ENCODE measurements at places on chromosomes 16 and 17.

DNA sequence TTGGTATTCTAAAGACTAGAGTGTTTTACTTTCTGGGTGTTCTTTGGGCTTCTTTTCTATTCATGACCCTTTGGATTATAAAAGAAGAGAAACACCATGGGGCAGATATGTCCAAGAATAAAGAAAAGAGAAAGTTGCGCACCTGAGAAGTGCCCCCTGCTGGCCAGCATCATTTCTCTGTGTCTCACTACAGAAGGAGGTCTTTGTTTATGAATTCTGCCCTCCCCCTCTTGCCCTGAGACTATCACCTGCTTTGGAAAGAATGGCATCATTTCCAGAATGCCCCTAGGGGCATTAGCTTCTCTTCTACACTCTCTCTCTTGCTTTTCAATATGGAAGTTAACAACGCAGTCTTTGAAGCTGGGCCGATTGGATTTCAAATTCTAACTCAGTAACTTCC lies 45.0 kb downstream of the CDH13 start:
- DNase-seq = peak; percentile 10

DNA sequence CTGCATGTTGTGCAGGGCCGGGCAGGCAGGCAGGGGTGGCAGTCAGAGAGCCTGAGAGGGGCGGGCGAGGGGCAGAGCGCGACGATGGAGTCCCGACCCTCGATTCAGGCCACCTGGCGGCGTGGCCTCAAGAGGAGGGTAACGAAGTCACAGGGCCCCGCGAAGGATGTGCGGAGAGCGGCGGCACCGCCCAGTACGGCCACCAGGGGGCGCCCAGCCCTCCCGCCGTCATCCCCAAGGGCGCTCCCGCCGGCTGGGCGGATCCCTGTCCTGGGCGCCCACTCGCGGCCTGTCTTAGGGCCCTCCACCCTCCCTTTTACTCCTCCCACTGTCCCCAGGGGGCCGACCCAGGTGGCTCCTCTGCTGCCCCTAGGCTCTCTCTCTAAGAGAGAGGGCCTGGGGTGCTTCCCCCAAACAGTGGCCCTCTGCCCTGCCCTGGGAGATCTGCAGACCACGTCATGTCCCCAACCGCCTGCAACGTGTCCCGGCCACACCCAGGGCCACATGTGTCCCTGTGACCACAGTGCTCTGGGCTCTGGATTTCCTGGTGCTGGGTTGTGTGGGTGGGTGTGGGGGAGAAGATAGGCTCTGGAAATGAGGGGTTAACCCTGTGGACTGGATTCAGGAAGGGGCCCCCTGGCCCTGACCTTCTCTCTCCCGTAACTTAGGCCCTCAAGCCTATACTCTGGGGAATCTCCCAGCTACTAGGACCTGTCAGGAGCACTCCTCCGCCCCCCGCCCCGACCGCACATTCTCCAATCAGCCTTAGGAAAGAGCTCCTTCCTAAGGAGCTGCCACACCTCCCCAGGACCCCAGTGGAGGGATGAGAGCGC lies 5.9 kb downstream of the DPEP2 start:
- DNase-seq = peak; percentile 77

DNA sequence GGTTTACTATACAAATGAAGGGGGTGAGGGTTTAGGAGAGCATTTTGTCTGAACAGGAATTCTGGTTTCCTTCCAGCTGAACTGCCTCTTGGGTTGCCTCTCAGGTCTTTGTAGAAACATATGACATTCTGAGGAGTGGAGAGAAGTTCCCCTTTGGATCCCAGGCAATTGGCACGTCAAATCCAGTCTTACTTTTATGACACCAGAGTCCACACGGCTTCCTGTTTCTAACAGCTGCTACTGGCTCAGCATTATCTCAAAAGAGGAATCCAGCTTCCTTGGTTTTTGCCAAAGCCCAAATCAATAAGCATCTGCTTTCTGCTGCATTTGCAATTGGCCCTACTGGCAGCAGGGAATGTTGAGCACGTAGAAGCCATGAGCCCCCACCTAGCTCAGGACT lies 97.6 kb upstream of the FAM20A start:
- no peak for DNase-seq

DNA sequence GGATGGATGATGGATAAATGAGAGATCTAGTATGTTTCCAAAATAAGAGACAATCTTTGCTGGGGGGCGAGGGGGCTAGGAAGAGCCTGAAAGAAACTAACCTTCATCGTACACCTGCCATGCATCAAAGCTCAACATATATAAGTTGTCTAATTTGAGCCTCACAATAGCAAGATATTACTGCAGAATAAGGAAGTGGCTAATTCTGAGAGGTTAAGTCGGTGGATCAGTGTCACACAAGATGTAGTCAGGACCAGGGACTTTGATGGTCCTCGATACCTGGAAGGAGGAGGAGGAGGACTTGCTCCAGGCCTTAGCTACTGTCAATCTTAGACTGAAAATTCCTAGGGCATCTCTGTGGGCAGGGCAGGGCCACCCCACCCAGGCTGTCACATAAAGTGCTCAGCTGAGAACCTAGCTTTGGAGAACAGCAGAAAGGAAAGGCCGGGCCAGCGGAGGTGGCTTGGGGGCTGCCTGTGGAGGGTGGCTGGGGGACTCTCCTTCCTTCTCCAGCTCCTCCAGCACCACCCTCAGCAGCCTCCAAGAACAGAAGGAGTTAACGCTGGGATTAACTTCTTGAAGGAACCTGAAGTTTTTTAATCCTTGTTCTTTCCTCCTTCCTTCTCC lies 460 bp upstream of the SLC13A2 start:
- DNase-seq = no peak

- no peak for DNase-seq
These were observed 6.2 kb upstream of the ABCA8 start for GRCh38 chr17:68961214-68961882.

GRCh38 chr16:58236831-58237230 lies 38.9 kb upstream of the CSNK2A2 start:
- no peak for DNase-seq

GRCh38 chr17:47203984-47204721 lies 5.0 kb upstream of the MYL4 start:
- no peak for DNase-seq
